NCI-H526 treated with DMSO at 0.1 percent for 48 hours (cell line): ENCODE measurements at places on chromosomes 7 and 10.

GRCh38 chr7:2510909-2511768 is 8.4 kb upstream of the LFNG start:
- no peak for DNase-seq

GRCh38 chr10:108500396-108500795 is 1335.9 kb upstream of the SORCS1 start:
- DNase-seq, result no peak

- no peak for DNase-seq
Observed at GRCh38 chr7:131076032-131076431, 251.6 kb upstream of the MKLN1 start.

DNA sequence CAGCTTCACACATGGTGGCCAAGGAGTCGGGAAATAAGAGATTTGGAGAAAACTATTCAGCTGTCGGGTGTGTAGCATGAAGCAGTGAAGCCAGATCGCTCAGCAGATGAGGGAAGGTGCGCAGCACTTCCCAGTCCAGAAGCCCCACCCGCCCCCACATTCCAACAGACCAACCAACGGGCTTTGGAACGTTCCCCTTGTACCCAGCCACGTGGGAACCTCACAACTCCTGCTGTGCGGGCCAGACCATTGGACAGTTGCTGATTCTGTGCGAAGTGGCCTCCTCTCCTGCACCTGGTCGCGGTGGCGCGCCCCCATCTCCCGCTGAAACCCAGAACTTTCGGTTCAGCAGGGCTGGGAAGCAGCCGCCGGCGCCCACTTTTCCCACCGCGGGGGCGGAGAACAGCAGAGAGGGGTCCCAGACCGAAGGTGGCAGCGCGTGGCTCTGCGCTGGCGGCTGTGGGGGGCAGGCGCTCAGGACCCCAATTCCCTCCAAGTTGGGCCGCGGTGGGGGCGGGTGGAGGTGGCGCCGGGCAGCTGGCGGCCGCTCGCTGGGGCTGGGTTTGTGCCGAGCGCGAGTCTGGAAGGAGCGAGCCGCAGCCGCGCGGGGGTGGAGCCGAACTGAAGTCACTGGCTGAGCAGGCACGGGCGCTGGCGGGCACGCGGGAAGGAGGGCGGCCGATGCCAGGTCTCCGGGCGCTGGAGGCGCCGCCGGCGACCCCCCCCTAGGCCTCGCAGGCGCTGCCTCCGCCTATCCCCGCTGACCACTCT is 1301.5 kb upstream of the SORCS1 start:
- DNase-seq, result no peak

DNA sequence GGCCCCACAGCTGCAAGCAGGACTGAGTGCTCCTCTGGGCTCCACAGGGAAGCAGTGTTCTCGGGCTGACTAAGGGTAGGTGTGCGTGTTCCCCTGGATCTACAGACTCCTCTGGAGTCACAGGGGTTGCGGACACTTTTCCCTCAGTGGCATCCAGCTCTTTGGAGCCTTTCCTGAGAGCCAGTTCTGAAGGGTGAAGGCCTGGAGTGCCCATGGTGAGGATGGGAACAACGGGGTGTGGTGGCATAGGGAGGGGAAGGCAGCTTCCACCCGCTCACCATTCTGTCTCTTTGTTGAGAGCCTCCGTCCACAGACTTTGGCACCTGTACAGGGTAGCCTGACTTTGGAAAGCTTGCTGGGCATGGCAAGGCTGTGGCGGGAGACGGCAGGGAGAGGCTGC is 104.1 kb upstream of the PCBD1 start:
- no peak for DNase-seq

DNA sequence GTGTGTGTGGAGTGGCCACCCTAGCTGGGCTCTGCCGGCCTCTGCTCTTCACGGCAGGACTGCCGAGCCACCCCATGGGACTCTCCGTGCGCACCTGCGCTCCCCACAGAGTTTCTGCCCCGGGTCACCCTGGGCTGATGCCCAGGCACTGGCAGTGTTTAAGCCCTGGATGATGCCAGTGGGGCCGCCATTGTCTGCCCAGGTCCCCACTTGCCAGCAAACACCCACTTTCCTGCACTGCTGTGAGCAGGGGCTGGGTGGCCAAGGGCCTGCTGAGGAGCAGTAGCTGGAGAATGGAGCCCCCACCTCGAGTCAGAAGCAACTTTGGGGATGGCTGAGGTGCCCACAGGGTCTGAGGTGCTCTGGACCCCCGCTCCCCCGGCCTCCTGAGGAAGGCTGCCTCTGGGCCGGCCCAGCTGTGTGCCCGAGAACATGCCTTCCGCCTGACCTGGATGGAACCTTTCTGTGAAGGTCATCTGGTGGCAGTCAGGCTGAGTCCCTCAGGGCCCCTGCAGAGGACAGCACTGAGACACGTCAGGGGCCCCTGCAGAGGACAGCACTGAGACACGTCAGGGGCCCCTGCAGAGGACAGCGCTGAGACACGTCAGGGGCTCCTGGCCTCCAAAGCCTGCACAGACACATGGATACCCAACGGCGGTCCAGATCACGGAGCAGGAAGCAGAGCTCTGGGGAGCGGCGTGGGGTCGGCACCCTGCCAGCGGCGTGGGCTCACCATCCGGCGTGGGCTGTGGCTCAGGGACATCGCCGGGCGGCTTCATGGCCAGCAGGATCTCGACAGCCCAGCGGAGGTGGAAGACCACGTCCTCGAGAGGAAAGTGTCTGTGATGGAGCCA is 62.0 kb downstream of the CFAP46 start:
- no peak for DNase-seq

DNA sequence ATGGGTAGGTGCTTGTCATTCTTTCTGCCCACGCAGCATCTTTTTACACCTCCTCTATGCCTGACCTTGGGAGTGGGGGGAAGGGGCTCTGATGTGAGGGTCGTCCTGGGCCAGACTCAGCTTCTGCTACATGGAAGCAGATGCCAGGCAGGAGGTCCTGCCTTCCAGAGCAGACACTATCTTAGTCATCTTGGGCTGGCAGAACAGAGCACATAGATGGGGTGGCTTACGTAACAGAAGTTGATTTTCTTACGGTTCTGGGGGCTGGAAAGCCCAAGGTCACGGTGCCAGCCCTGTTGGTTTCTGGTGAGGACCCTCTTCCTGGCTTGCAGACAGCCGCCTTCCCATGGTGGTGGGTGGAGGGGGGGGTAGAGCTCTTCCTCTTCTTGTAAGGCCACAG is 159.0 kb downstream of the PRKAG2 start:
- DNase-seq, result no peak
